Dermis blood vessel endothelial cell (primary cell): ENCODE measurements at places on chromosomes 6 and 20.

GRCh38 chr6:12075067-12075563, 63.0 kb downstream of the HIVEP1 start:
- DNase-seq, result peak; percentile 36

- DNase-seq, result no peak
Measured at GRCh38 chr6:43298565-43299337, 691 bp downstream of the SLC22A7 start.

DNA sequence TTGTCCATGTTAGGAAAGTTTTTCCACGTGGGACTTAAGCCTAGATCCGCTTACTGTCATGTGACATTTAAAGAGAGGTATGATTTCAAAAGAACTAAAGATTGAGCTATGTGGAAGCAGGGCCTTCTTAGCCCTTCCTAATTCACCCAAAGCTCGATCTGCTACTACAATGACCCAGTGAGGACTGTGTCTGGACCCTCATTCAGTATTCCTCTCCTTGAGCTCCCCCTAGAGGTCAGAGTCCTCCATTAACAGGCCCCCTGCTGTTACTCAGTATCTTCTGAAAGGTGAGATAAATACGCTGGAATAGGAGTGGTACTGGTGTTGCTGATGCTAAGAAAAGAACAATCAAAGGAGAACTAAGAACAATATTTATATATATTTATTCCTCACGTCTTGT, 414.0 kb downstream of the GJA1 start:
- DNase-seq, result peak; percentile 92

GRCh38 chr20:62190639-62191411, 8.0 kb downstream of the MTG2 start:
- no peak for DNase-seq

DNA sequence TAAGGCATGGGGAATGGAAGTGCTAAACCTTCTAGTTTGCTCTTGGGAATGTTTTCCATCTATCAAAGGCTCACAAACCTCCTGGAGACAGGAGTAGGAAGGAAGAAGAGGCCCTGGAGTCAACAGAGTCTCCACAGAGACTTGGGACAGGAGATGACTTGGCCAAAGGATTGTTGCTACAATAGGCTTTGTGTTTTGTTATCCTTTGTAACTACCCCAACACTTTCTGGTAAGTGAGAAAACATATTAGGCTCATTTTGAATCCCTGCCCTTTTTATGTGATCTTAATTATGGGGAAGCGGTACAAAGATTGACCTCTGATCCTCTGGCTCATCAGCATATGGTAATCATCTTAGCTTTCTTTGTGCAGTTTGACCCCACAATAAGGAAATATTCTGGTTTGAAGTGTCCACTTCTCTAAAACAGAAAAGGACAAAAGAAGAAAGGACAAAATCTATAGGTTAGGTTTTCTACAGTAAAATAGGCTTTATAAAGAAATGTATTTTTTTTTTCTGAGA, 24.1 kb upstream of the GTF3C6 start:
- DNase-seq, result no peak

DNA sequence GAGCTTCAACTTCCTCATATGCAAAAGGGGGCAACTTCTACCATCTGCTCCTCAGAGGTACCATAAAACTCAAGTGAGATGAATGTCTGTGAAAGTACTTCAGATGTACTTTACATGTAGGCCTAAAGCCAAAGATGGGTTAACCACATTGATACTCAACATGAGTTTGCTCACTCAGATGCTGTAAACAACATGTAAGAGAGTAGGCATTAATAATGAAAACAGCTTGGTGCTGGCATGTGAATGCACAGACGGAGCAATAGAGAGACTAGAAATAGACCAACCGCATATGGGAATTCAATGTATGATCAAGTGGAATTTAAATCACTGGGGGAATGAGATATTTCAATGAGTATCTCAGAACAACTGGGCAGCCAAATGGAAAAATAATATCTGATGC, 143.8 kb upstream of the CDYL start:
- no peak for DNase-seq

GRCh38 chr20:62482146-62482809, 6.5 kb upstream of the GATA5 start:
- no peak for DNase-seq

DNA sequence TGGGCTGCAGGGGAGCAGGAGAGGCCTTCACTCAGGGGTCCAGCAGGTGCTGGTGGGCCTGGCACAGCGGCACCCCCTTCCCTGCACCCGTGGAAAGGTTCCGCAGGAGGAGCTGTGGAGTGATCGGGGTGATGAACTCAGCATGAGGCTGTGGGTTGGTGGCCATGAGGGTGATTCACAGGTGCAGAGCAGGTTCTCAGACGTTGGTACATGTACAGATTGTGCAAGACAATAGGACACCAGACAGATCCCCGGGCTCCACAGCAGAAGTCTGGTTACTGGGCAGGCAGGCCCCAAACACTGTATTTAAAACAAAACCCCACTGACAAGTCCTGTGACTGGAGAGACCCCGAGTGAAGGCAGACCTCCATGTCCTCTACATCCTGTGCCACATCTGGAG, 151.6 kb upstream of the CDH4 start:
- no peak for DNase-seq

DNA sequence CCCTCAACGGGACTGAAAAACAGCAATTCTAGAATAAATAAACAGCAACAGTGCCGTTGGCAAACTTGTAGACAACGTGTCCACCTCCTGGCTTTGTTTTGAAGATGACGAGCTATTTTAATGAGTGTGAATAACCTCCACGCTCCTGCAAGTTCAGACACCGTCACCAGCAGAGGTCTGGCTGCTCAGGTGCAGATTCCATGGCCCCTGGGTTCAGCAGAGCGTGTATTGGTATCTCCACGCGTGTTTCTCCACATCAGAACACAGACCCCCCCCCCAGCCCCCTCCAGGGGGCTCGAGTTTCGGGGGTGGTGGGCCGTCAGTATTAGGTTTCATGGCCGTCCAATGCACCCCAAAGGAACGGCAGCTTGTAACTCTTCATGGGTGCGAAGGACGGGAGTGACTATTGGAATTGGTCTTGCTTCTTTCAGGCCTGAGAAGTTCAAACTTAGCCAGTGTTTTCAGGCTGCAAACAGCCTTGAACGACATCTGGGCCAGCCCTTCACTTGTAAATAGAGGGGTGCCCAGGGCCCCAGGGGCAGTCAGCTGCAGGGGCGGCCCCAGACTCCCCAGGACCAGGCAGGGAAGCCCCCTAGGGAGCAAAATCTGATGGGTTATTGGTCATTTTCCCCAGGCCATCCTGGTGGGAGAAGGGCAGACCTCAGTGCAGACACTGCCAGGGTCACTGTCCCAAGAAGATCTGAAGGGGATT, 308.6 kb downstream of the TAF4 start:
- DNase-seq, result no peak

DNA sequence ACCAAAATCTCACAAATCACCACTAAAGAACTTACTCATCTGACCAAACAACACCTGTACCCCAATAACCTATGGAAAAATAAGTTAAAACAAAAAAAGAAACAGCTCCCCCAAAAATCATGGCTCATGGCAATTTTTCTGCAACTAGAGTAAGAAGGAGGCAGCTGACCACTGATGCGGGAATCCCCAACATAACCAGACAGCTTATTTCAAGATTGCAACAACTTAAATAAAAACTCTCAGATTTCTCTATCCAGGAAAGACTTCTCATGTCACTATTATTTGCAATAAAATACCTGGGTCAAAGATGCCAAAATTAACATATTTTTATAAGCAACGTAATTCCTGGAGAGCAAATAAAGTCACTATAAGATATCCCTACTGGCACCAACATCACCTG, 128.1 kb upstream of the LY86 start:
- DNase-seq, result no peak
